ENCODE measurements at places on chromosomes 11 and 22.
A peak's percentile ranks its signal among the peaks of the same experiment; 100 is the strongest.

DNA sequence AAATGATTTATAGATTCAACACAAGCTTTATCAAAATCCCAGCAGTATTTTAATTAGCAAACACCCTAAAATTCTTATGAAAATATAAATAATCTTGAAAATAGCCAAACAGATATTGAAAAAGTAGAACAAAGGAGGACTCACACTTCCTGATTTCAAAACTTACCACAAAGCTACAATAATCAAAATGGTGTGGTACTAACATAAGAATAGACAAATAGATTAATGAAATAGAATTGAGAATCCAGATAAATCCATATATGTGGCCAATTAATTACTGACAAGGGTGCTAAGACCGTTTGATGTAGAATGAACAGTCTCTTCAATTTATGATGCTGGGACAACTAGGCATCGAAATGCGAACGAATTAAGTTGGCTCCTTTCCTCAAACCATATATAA, 49.6 kb upstream of the TEAD1 start:
- DNase-seq = no peak

DNA sequence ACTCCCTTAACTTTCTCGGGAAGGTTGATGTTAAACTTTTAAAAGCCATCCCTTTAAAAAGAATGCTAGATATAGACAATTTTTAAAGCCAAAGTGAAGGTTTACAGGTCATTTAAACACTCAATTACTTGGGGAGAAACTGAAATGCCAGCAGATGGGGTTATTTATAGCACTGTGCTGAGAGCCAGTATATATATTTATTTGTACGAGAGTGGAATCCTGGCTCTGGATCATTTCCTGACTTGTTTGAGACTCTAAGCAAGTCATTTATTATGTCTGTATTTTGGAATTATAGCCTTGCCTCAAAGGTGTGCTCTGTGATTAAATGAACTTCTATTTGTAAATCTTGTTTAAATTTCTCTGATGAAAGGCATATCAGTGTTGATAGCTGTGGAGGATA, 6.8 kb upstream of the ZBED5 start:
- DNase-seq = no peak

DNA sequence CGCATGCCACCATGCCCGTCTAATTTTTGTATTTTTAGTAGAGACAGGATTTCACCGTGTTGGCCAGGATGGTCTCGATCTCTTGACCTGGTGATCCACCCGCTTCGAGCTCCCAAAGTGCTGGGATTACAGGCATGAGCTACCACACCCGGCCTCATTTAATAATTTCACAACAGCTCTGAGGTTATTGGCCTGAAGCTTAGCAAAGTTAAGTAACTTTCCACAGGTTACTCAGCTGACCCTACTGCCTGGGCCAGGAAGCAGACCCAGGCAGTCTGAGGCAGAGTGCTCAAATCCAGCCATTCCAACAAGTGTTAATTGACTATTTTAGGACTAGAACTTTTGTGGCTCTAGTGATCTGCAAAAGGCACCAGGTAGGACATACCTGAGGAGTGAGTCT, 52.2 kb upstream of the L3MBTL2 start:
- DNase-seq = no peak

DNA sequence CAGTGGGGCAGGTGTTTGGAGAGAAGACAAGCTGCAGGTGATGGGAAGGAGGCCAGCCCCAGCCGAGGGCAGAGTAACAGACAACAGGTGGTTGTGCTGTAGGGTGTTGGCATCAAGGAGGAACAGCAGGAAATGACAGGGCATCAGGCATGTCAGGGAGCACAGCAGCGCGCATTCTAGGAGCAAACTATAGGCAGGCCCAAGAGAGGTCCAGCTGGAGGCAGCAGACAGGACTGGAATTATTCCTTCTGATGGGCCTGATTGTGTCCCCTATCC, 13.6 kb downstream of the ADM start:
- DNase-seq = no peak

DNA sequence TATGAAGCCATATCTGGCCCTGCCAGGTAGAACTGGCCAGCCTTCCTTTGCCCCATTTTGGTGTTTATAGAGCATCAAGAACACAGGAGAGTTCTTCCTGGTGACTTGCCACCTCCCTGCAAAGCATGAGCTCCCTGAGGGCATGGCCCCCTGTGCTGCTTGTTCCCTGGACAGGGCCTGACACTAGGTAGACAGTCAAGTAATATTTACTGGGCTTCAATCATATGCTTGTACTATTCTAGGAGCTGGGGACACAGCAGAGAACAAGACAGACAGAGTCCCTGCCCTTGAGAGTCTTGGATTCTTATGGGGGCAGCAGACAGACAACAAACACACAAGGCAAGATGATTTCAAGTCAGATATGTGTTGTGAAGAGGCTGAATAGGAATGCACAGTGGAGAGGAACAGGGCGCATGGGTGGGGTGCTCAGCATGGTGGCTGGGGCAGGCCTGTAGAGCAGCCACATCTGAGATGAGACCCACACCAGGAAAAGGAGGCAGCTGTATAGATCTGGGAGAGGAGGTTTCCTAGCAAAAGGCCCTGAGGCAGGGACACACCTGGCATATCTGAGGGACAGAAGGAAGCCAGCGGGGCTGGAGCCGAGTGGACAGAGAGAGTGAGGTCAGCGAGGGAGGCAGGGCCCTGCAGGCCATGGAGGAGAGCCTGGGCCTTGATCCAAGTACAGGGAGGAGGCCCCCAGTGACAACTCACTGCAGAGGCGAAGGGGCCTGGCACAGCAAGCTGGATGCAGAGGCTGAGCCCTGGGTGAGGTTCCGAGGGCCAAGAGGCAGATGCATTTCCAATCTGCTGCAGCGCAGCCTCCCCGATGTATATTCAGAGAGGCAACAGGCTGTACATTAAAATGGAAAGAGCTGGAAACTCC, 10.2 kb upstream of the CBX6 start:
- DNase-seq = peak; percentile 36

GRCh38 chr11:101741479-101742175, 157.8 kb upstream of the TRPC6 start:
- no peak for DNase-seq

DNA sequence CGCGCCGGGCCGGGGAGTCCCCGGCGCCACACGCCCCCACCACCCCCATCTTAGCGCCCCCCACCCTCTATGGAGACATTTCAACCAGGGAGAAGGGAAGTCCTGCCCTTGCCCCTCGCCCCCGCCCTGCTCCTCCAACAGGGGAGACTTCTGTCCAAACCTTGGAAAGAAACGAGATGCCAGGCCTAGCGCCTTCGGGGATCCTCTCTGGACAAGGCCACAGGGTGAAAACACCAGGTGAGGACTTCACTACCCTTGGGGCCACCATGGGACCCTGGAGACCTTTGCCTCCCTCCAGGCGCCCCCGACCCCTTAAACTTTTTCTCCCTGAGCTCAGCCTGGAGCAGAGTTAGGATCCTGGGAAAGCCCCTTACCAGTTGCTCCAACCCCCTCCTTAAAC, 11.6 kb upstream of the NPAS4 start:
- DNase-seq = no peak

- no peak for DNase-seq
Measured at GRCh38 chr11:12087075-12088004, 23.1 kb upstream of the MICAL2 start.

DNA sequence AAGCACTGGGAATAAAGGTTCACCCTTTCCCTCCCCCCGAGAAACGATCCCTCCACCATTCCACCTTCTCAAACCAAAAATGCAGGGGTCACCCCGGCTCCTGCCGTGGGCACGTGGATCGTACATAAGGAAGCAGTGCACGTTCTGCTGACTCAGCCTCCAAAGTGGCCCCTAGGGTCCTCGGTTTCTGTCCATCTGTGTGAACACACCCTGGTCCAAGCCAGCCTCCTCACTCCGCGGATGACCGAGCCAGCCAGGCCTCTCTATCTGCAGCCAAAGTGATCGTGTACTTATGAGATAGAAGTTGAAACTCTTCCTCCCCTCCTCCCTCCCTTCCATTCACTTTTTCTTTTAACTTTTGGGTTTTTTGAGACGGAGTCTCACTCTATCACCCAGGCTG, 16.2 kb downstream of the C11orf24 start:
- DNase-seq = no peak

GRCh38 chr11:105986554-105986953, 35.5 kb downstream of the MSANTD4 start:
- DNase-seq = no peak

- peak; percentile 29 for DNase-seq
Measured at GRCh38 chr11:70324376-70325115, 54.1 kb downstream of the PPFIA1 start.

- DNase-seq = no peak
Measured at GRCh38 chr11:111148953-111149352, 96.6 kb upstream of the POU2AF2 start.

DNA sequence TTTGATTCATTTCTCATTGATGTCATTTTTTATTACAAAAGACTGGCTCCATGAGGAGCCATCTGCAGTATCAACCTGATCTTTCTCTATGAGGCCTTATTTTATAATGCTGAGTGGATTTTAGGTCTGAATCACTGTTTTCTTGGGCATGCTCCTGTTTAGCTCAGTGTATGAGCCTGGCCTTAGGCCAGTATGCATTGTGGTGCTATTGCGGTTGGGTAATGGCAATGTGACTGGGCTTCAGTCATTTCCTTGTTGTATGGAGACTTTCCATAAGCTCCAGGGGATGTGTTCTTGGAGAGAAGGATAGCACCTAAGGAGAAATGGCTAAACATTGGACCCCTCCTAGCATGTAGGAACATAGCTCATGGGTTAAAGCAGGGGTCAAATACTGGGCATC, 293.2 kb downstream of the NELL1 start:
- DNase-seq = no peak

DNA sequence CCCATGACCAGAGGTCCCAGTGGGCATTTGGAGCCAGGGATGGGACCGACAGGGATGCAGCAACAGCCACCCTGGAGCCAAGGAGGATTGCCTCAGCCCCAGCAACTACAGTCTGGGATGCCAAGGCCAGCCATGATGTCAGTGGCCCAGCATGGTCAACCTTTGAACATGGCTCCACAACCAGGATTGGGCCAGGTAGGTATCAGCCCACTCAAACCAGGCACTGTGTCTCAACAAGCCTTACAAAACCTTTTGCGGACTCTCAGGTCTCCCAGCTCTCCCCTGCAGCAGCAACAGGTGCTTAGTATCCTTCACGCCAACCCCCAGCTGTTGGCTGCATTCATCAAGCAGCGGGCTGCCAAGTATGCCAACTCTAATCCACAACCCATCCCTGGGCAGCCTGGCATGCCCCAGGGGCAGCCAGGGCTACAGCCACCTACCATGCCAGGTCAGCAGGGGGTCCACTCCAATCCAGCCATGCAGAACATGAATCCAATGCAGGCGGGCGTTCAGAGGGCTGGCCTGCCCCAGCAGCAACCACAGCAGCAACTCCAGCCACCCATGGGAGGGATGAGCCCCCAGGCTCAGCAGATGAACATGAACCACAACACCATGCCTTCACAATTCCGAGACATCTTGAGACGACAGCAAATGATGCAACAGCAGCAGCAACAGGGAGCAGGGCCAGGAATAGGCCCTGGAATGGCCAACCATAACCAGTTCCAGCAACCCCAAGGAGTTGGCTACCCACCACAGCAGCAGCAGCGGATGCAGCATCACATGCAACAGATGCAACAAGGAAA, 27.3 kb upstream of the L3MBTL2 start:
- no peak for DNase-seq

DNA sequence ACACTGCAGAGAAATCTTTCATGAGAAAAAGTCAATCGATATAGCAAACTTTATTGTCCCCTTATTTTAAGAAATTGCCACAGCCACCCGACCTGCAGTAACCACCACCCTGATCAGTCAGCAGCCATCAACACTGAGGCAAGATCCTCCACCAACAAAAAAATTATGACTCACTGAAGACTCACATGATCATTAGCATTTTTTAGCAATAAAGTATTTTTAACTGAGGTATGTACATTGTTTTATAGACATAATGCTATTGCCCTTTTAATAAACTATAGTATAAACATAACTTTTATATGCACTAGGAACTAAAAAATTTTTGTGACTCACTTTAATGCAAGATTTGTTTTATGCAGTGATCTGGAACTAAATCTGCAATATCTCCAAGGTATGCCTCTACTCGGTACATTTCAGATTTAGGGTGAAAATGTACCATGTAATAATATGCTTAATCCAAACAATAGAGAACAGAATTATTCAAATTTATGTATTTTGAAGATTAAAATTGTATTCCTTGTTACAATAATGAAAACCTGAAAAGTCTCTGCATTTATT, 79.2 kb upstream of the CEP126 start:
- DNase-seq = no peak

DNA sequence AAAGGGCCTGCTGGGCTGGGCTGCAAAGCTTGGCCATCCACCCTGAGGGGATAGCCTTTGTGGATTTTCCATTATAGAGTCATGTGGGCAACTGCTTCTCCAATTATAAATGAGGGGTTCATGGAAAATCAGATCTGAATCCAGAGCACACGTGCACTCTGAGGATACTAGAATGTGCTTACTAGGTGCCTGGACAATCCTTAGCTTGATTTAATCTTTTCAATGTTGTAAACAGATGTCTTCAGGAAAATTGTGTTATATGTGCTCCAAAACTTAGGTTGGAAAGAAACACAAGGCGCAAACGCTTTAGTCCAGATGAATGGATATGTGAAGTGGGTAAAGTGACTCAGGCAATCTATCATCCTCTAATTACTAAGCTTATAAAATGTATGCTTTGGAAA, 92.0 kb downstream of the SLC17A6 start:
- no peak for DNase-seq

DNA sequence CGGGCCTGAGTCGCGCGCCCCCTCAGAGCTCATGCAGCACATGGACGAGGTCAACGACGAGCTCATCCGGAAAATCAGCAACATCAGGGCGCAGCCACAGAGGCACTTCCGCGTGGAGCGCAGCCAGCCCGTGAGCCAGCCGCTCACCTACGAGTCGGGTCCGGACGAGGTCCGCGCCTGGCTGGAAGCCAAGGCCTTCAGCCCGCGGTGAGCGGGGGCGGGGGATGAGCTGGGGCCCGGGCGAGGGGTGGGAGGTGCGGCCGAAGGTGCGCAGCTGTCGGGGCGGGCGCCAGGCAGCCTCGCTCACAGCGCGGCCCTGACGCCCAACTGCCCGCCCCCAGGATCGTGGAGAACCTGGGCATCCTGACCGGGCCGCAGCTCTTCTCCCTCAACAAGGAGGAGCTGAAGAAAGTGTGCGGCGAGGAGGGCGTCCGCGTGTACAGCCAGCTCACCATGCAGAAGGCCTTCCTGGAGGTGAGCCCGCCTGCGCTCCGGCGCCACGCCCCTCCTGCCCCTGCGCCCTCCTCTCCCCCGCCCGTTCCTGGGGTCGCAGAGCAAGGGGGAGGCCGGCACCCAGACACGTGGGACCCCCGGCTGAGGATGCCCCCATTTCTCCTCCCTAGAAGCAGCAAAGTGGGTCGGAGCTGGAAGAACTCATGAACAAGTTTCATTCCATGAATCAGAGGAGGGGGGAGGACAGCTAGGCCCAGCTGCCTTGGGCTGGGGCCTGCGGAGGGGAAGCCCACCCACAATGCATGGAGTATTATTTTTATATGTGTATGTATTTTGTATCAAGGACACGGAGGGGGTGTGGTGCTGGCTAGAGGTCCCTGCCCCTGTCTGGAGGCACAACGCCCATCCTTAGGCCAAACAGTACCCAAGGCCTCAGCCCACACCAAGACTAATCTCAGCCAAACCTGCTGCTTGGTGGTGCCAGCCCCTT, 20.5 kb downstream of the EPS8L2 start:
- DNase-seq = no peak

GRCh38 chr22:31328544-31328960, 17.6 kb downstream of the PATZ1 start:
- no peak for DNase-seq

- no peak for DNase-seq
Measured at GRCh38 chr11:125235071-125235471, 70.5 kb downstream of the PKNOX2 start.
